Body of pancreas (tissue), 4 donors: ENCODE measurements at places on chromosomes 3 and 15. TPM values are rescaled to one million over a fixed set of nuclear protein-coding genes. Genes with fewer than 3 reads are reported as not detected.

Gene CIDEC
- 6.5 TPM for total RNA-seq

Gene SAMMSON
- total RNA-seq: not detected

Gene SLC7A14
- not detected for total RNA-seq

Gene XCR1
- total RNA-seq: not detected

Gene OIP5
- not detected for total RNA-seq

Gene VWA5B2
- total RNA-seq: 15.8 TPM

Gene LRRC31
- not detected for total RNA-seq

Gene HHATL
- 0.26 TPM for total RNA-seq

Gene TMEM202
- total RNA-seq: not detected

Gene A4GNT
- total RNA-seq: 4.0 TPM

Gene DGKG
- total RNA-seq: 16.2 TPM

Gene STX19
- total RNA-seq: 0.66 TPM

Gene ARGFX
- not detected for total RNA-seq

Gene ZSCAN2
- 13.5 TPM for total RNA-seq

Gene SCG5
- 50.1 TPM for total RNA-seq

Gene GOLGA8R
- total RNA-seq: 6.2 TPM
